Natural killer cell (primary cell): ENCODE measurements at places on chromosomes 2 and 18.
A peak's percentile ranks its signal among the peaks of the same experiment; 100 is the strongest.

GRCh38 chr2:232655392-232655791 is 22.0 kb downstream of the EFHD1 start:
- no peak overlapping the region for H3K27ac ChIP-seq
- no peaks in the 10 kb centered on the region for H3K4me1 ChIP-seq
- no peak for DNase-seq

DNA sequence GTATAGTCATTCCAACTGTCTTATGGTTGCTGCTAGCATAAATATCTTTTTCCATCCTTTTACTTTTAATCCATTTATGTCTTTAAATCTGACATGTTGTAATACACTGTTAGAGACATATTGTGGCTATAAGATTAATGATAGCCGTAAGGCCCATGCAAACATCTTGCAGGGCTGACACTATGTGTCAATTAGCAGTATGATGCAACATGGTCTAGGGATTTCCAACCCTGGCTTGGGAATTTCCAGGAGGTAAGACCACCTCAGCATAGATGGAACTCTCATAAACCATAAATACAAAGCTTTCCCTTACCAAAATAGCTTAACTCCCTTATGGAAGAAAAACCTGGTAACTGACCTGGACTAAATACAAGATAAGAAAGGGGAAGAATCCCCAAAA is 16.5 kb downstream of the SCLY start:
- H3K36me3 ChIP-seq = peaks cover 31% of the 10 kb centered on the region
- H3K27me3 ChIP-seq = no peaks in the 10 kb centered on the region

- no peaks in the 10 kb centered on the region for H3K27me3 ChIP-seq
- DNase-seq = peak; percentile 93
- H3K27ac ChIP-seq = peak overlapping the region; percentile 97
- no peak overlapping the region for H3K4me3 ChIP-seq
Measured at GRCh38 chr2:28359222-28360057, 33.2 kb upstream of the FOSL2 start.

GRCh38 chr2:98683728-98684127 is 47.2 kb downstream of the MGAT4A start:
- no peaks in the 10 kb centered on the region for H3K36me3 ChIP-seq
- DNase-seq = no peak
- no peak overlapping the region for H3K27ac ChIP-seq
- H3K27me3 ChIP-seq = no peaks in the 10 kb centered on the region
- no peak overlapping the region for H3K4me3 ChIP-seq
- no peaks in the 10 kb centered on the region for H3K4me1 ChIP-seq

GRCh38 chr2:88639865-88640264 is 12.6 kb upstream of the EIF2AK3 start:
- H3K27me3 ChIP-seq = no peaks in the 10 kb centered on the region
- H3K36me3 ChIP-seq = no peaks in the 10 kb centered on the region
- H3K27ac ChIP-seq = no peak overlapping the region
- no peak overlapping the region for H3K4me3 ChIP-seq
- DNase-seq = no peak
- H3K4me1 ChIP-seq = peaks cover 13% of the 10 kb centered on the region

DNA sequence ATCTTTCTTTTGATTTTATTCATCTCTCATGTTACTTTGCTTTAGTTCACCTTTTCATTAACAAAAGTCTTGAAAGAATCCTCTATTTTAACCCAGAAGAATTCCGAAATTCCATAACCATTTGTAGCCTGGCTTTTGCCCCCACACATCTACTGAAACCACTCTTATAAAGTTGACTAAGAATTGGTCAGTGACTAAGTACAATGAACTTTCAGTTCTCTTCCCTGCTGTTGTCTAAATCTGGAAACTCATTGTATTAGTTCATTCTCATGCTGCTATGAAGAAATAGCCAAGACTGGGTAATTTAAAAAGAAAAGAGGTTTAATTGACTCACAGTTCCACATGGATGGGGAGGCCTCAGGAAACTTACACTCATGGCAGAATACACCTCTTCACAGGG is 49.9 kb upstream of the PNPT1 start:
- H3K4me3 ChIP-seq = no peak overlapping the region
- H3K27ac ChIP-seq = no peak overlapping the region
- H3K36me3 ChIP-seq = no peaks in the 10 kb centered on the region
- no peaks in the 10 kb centered on the region for H3K27me3 ChIP-seq
- H3K4me1 ChIP-seq = no peaks in the 10 kb centered on the region

DNA sequence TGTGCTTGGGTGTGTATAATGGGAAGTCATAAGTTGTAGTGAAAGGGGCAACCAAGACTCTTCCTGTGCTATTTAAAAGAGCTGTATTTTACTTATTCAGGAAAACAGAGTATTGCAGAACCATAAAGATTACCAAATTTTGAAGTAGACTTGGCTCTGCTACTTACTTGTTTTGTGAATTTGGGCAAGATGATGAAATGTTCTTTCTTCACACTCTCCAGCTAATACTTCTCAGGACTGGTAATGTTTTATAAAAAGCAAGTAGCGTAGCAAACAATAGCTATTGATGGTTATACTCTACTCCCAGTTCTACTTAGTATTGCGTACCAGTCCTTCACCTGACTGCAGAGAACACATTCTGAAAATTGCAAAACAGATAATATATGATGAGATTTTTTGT is 374.1 kb downstream of the ARHGAP15 start:
- no peaks in the 10 kb centered on the region for H3K4me1 ChIP-seq
- DNase-seq = no peak
- H3K27me3 ChIP-seq = no peaks in the 10 kb centered on the region
- peaks cover 4% of the 10 kb centered on the region for H3K36me3 ChIP-seq

DNA sequence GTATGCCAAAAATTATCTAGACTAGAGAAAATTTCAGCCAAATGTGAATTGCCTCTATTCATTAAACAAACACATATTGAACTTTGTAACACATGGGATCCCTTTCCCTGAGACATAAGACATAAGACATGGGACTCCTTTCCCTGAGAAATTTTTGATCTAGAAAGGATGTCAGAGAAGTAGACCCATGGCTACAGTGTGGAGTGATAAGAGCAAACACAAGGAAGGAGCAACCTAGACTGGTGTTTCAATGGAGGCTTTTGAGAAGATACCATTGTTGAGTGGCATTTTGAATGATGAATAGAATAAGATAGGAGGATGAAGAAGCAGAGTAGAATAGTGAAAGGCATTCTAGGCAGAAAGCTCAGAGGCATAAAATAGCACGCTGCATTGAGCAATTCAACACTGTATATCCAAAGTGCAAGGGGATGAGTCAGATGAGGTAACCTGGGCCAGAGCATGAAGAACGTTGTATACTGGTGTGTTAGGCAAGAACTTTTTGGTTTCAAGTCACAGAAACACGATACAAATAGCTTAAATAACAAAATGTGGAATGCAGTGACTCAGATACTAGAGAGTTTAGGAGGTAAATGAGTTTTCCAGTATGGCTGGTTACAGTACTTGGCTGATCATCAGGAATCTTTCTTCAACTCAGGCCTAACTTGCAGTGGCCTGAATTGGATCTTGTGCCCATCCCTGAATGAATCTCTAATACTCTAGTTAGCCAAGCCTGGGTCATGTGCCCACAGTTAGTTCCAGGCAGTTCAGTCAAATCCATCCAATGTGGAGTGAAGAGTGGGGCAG is 129.8 kb upstream of the TANK start:
- no peak overlapping the region for H3K27ac ChIP-seq
- H3K36me3 ChIP-seq = no peaks in the 10 kb centered on the region
- H3K4me3 ChIP-seq = no peak overlapping the region
- DNase-seq = no peak

DNA sequence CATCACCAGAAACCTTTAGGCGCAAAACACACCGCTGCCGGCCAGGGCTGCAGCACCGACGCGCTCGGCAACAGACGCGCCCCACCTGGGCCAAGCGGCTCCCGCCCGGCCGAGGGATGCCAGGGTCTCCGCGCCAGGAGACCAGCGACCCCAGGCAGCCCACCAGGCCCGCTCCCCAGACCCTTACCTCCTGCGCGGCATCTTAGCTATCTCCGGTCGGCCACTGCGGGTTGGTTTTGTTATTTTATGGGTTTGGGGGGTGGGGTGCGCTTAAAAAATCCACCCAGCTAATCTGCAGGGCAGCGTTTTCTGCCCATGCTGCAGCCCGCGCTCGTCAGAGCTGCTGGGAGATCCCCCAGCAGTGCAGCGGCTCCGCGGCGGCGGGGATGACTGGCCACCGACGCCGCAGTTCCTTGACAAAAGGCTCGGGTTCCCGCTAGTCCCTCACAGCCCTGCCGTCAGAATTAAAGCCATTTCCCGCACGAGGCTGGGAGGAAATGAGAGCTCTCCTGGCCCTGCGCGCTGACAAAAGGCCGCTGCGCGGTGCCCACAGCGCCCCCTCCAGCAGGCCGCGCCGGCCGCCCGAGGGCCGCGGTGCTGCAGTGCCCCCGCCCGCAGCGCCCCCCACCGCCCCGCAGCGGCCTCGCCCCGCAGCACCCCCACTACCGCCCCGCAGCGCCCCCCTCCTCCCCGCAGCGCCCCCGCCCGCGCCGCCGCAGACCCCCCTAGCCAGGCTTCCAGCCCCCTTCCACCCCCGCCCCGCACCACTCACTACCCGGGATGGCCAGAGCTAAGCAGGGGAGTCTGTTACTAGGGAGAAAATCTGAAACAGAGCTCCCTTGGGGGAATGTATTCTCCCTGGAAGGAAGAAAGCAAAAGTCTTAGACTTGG is at the start of gene ADD2:
TSS of gene ADD2 (minus strand) at position 502 of the 891 bp plus-strand sequence. CDS start 61,792 bp downstream, outside the sequence.
- peak; percentile 68 for DNase-seq
- H3K4me3 ChIP-seq = peak within 1 kb of the TSS; percentile 34
- H3K4me1 ChIP-seq = peaks cover 14% of the 10 kb centered on the region

DNA sequence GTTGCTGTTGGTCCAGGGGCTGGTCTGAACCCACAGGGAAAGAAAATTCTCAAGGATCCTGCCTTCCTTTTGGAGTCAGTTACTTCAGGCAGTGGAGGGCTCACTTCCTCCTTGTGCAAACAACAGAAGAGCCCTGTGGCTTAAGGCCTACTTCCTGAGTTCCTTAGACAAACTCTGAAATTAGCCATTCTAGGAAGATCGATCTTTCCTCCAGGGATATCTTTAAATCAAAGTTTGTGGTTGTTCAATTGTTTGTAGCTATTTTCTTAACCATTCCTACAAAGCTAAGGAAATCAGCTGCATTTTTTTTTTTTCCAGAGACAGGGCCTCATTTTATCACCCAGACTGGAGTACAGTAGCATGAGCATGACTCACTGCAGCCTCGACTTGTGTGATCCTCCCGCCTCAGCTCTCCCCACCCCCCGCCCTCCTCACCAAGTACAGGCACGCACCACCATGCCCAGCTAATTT is 156.0 kb downstream of the TANC1 start:
- no peak for DNase-seq
- peak overlapping the region; percentile 5 for H3K27ac ChIP-seq
- no peak overlapping the region for H3K4me3 ChIP-seq

DNA sequence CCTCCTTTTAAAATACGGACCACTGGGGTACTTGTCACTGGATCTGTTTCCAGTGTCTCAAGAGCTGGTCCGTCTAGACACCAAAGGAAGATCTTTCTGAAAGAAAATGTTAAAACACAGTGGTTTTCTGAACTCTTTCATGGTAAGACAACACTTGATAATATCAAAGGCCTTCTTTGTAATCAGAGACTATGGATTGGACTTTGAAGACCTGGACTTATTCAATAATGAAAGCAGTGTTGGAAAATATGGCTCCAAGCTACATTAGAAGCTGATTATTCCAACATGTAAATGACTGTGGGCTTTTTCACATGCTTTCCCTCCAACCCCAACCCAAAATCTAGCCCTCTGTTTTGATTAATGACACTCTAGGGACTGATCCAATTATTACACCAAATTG is 329.4 kb upstream of the LYPD1 start:
- no peaks in the 10 kb centered on the region for H3K36me3 ChIP-seq
- no peaks in the 10 kb centered on the region for H3K27me3 ChIP-seq
- no peak for DNase-seq
- H3K4me1 ChIP-seq = no peaks in the 10 kb centered on the region
- H3K4me3 ChIP-seq = no peak overlapping the region
- H3K27ac ChIP-seq = no peak overlapping the region

GRCh38 chr2:112622528-112622849 is 23.2 kb upstream of the SLC20A1 start:
- H3K27me3 ChIP-seq = no peaks in the 10 kb centered on the region
- no peak overlapping the region for H3K27ac ChIP-seq
- no peak overlapping the region for H3K4me3 ChIP-seq

- H3K4me1 ChIP-seq = no peaks in the 10 kb centered on the region
- H3K36me3 ChIP-seq = peaks cover 12% of the 10 kb centered on the region
- H3K4me3 ChIP-seq = no peak overlapping the region
- H3K27ac ChIP-seq = no peak overlapping the region
- DNase-seq = no peak
- no peaks in the 10 kb centered on the region for H3K27me3 ChIP-seq
Measured at GRCh38 chr2:85340034-85340892, 12.5 kb upstream of the TGOLN2 start.

DNA sequence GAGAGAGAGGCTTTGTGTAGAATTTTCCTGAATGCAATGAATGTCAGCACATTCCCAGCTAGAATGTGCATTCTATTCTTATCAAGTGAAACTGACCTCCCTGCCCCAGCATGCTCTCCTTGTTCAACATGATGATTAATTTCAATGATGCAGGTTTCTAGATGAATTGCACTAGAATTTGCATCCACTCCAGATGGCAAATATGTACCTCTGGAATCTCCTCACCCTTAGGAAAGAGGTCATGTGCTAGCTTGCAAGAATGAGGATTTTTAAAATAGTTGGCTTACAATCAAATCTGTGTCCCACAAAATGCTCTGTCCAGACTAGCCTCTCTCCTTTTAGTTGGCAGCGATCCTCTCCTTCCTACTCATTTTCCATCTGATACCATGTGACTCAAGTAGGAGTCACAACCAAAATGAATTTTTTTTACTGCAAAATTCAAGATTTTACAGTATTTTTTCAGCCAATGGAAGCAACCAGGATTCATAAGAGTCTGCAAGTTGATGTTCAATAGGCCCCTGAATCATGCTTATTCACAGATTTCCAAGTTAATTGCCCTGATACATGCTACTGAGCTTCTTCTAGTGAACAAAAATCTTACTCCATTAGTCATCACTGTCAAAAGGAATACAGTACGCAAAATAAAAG is 21.0 kb upstream of the STAT4 start:
- H3K4me3 ChIP-seq = no peak overlapping the region
- no peaks in the 10 kb centered on the region for H3K4me1 ChIP-seq
- H3K27ac ChIP-seq = no peak overlapping the region
- no peak for DNase-seq
- H3K36me3 ChIP-seq = no peaks in the 10 kb centered on the region
- no peaks in the 10 kb centered on the region for H3K27me3 ChIP-seq

DNA sequence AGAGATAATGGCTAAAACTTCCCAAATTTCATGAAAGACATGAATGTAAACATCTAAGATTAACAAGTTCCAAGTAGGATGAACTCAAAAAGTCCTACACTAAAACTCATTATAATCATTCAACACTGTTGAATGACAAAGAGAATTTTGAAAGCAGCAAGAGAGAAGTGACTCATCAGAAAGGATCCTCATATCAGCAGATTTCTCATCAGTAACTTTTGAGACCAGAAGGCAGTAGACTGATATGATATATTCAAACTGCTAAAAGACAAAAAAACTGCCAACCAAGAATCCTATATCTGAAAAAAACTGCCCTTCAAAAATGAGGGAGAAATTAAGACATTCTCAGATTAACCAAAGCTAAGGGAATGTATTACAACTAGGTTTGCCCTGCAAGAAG is 130.6 kb upstream of the OTX1 start:
- no peaks in the 10 kb centered on the region for H3K36me3 ChIP-seq
- DNase-seq = no peak
- no peaks in the 10 kb centered on the region for H3K27me3 ChIP-seq
